ENCODE measurements at places on chromosomes 16 and 17.

- no peak for DNase-seq
Measured at GRCh38 chr16:57534337-57534880, 2.0 kb downstream of the CCDC102A start.

DNA sequence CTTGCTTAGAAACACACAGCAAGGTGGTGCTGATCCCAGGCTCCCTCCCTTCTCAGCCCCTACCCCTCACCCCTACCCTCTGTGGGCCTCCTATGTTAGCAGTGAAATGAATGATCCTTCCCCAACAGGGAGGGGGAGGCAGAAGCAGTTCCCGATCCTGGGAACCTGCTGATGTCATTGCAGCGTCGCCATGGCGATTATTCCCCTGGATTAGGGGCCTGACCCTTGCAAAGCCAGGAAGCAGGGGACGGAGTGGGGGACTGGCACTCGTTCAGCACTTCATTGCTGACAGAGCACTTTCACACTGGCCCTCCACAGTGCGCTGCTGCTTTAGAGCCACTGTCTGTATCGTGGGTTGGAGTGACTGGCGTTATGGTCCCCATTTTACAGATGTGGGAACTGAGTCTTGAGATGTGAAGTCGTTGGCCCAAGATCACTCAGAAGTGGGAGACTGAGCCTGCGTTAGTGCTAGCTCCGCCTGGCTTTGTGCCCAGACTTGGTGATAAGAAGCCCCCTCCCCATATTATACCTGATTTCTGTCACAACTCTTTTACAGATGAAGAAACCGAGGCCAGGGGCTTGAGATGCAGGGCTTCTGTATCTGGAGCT lies 26.6 kb downstream of the LASP1 start:
- no peak for DNase-seq

DNA sequence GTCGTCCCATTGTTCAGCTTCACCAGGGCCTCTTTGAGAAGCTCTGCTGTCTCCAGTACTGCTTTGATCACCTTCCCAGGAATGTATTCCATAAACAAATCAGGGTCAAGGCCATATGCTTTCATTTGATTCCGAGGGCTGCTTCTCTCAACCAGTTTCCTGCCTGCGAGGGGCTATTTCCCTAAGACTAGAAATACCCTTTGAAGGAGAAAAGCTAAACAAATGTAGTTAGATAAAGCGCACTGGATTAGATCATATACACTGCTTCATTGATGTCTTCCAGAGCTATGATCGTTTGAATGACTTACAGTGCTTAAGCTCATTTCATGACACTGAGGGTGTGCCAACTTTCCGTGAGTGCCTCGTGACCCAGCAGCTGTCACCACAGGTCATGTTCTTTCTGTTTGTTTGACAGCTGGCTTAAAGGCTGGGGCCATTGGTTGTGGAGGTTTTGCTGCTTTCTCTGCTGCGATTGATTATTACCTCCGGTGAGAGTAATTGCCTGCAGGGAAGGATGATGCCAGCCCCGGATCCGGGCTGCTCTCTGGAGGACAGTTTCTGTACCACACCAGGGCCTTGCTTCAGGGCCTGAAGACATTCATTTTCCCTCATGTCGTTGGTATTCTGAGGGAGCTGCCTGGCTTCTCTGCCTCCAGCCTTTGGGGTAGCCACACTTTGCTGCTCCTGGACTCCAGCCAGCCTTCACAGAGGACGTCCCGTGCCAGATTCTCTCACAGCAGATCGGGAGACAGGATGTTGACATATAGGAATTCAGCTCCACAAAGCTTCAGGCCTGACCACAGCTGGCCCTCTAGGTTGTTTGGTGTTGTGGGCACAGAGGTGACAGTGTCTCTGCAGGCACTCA lies 3.9 kb downstream of the TIMM22 start:
- no peak for DNase-seq

GRCh38 chr16:84021488-84021887 lies 21.1 kb downstream of the SLC38A8 start:
- no peak for DNase-seq

- DNase-seq, result no peak
Measured at GRCh38 chr16:75948886-75949285, 222.6 kb upstream of the CPHXL start.

DNA sequence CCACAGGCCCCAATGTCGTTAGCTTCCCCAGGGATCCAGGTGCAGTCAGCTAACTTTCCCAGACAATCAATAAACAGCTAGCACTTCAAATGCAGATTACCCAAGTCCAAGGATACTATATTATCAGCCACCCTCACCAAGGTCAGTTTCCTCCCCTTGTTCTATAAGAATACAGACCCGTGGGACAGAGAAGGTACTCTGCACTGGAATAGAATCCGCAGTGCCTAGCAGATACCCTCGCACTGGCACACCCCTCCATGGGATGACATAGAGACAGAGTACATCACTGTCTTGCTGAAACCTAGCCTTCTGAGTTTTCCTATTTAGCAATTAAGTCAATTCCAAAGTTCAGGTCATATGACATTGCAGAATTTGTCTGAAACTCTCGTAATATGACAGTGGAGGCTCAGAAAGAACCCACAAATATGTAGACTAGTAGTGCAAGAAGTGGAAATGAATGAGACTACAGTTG lies 40.0 kb upstream of the ABCA10 start:
- no peak for DNase-seq

DNA sequence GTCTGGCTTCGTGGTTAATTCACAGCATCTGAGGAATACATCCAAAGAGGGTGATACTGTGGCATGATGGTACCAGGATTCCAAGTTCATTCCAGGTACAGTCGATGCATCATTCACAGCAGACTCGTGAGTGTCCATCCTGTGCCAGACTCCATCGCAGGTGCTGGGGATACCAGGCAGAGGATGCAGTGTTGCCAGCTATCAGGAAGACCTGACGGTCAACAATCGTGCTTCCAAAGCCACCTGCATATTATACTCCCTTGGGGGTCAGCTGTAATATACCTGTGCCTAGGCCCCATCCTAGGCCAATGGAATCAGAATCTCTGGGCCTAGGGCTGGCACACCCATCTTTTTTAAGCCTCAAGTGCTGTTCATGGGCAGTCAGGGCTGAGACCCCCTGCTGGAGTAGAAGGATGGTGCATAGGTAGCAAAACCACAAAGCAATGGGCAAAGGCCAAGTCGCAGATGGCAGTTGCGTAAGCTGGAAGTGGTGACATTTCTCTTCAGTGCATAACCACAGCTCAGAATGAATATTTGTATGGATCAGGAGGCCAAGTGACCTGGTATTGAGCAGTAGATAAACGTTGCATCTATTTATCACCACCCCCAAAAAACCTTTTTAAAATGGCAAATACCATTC lies 42.9 kb upstream of the C16orf78 start:
- no peak for DNase-seq

GRCh38 chr17:74605361-74605760 lies 13.3 kb upstream of the CD300LD start:
- no peak for DNase-seq
